Fibroblast of upper back skin (primary cell): ENCODE measurements at places on chromosomes 13 and 19.

DNA sequence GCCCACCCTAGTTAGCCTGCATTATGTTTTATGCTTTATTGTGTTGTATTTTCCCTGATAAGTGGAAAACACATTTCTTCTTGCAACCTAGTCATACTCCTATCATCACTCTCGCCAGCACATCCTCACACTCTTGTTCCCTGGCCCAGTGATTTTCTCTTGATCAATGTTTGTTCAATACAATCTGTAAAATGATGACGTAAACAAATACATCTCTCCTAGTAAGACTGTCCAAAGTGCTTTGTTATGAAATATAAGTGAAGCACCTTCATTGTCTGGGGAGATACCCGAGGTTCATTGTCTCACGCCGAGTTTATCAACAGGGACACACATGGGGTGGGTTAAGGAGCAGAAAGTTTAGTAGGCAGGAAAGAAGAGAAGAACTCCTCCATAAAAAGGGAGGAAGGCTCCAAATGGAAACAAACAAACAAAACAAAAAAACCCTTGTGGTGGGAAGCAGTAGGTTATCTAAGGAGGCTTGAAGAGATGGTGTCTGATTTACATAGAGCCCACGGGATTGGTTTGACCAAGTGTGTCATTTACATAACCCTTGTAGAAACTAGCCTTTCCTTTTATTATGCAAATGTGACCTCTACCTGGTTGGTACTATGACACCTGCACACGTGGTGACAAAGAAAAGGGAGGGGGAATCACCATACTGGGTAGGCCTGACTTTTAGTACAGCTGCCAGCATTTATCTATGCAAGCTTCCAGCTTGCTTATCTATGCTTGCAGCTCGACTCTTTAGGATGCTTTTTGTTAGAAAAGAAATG lies 1317.9 kb upstream of the SPRY2 start:
- DNase-seq = no peak

DNA sequence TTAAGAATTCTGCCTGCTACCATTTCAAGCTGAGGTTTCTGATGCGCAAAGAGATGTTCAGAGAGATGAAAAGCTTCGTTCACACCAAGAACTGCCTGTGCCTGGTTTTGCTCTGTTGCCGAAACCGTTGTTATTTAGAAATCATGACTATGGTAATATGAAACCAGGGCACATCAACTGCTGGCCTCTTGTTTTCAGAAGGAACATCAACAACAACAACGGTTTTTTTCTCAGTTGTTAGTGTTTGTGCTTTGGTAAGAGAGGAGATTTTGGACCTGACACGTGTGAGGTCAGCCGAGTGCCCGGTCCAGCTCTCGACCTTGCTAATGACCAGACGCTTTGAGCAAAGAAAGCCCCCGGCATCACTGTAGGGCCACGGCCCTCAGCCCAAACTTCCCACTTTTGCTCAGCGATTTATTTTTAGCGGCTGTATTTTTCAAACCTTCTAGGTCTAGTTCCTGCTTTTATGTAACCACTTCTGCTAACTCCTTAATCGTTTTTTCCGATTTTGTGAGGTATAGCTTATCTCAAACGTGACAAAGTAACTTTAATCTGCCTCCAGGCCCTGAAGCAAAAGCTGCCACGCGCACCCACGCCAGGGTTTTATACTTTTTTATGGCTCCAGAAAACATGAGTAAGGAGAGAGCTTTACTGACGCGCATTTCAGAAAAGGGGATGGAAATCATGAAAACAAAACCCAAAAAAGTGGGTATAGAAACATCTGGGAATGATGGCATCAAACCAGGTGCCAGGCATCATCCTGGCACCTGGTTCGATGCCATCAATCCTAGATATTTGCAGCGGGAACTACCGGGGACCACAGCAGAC lies 42.0 kb downstream of the KLF2 start:
- no peak for DNase-seq

DNA sequence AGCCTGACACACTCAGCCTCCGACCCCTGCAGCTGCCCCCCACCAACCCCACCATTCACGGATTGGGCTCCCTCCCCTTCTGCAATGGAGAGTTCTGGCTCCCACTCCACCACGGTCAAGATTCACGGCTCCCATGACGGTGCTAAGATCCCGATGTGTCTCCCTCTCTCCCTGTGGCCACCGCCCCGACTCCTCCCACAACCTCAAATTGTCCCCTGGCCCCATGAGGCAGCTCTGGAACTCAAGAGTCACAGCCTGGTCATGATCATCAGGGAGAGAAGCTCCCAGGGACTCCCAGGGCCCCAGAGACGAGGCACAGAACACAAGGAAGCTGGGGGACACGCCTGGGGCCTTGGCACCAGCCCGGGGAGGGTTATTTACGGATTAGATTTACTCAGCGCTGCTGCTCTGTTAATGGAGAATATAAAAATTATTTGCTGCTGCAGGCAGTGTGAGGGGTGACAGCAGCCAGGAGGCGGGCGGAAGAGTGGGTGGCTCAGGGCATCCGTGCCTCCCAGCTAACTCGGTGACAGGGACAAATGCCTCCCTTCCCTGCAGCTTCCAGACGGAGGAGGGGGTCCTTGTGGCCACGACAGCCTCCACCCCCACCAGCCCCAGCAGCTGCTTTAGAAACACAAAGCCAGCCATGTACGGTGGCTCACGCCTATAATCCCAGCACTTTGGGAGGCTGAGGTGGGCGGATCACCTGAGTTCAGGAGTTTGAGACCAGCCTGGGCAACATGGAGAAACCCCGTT lies 184.2 kb downstream of the PTPRS start:
- DNase-seq = no peak

DNA sequence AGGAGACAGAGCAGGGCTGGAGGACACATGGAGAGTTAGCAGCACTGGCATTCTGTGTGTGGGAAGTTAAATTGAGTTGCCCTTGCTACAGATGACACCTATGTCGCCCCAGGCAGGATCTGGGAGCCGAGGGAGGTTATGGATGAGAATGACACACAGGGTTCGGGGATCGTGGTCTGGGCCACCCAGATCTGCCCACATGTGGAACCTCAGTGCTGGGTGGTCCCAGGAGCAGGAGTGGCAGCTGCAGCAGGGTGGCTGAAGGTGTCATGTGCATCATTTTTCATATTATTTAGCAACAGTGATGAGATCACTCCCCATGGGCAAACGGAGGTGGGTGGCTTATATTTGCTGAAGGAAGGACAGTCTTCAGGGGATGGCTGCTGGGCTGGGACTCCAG lies 3.2 kb downstream of the IL17D start:
- no peak for DNase-seq

DNA sequence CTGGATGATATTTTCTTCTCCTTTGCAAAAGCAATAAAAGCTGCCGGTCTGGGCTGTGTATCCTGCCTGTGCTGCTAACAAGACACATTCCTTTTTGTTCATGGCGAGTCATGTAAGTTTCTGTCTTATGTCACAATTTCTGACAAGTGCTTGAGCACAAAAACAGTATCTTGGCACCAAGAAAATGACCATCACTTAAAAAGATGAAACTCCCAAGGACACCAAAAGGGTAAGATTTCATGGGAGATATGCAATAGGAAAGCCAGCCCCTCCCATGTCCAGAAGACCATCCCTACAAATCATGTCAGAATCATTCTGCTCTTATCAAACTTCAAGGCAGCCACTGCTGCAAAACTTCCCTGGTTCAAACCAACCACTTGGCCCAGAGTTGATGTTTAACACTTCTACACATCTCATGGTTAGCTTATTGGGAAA lies 375.4 kb upstream of the ZNF507 start:
- no peak for DNase-seq

- DNase-seq = no peak
Measured at GRCh38 chr19:13959141-13959961, 7.0 kb downstream of the DCAF15 start.

GRCh38 chr13:102038787-102039186 lies 363.1 kb downstream of the FGF14 start:
- no peak for DNase-seq

GRCh38 chr19:739998-740715 lies 10.8 kb upstream of the MISP start:
- DNase-seq = no peak

GRCh38 chr13:39692660-39693438 lies 37.4 kb downstream of the COG6 start:
- DNase-seq = peak; percentile 28

GRCh38 chr19:35083691-35084508 lies 31.7 kb upstream of the FXYD3 start:
- no peak for DNase-seq

- DNase-seq = no peak
Measured at GRCh38 chr13:30396434-30397075, 25.7 kb upstream of the UBE2L5 start.

GRCh38 chr19:16598848-16599247 lies 26.6 kb upstream of the SLC35E1 start:
- DNase-seq = no peak

GRCh38 chr13:40292536-40292935 lies 373.9 kb downstream of the FOXO1 start:
- DNase-seq = no peak

GRCh38 chr19:3556423-3556977 lies 886 bp downstream of the MFSD12 start:
- no peak for DNase-seq

GRCh38 chr13:23288995-23289394 lies 108.2 kb downstream of the SGCG start:
- no peak for DNase-seq

- DNase-seq = no peak
Measured at GRCh38 chr19:9324584-9324962, 594 bp downstream of the ZNF559 start.

DNA sequence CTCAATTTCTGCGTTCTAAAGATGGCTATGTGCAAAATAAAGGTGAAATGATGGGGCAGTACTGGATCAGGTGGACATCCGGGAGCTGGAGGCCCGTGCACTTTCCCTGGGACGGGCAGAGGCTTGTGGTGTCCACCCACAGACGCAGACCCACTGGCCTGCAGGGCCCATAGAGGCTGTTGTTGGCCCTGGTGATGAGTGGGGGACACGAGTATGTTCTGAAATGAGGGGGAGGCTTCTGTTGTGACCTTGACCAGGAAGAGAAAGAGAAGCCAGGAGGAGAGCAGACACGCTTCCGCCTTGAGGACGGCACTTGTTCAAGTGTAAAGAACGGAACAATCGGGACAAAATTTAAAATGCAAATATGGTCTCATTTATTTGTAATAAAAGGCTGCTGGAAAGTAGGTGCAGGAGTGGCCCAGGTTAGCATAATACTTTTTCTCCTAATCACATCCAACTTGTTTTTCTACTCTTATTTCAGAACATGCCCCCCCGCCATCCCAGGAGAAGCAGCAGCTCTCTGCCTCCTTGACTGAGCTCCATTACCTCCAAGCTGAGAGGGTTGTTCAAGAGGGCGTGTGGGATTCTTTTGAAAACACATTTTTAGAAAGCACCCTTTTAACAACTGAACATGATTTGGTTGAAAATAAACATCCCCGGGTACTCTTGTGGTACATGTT lies 27.1 kb downstream of the ATP11A start:
- no peak for DNase-seq

DNA sequence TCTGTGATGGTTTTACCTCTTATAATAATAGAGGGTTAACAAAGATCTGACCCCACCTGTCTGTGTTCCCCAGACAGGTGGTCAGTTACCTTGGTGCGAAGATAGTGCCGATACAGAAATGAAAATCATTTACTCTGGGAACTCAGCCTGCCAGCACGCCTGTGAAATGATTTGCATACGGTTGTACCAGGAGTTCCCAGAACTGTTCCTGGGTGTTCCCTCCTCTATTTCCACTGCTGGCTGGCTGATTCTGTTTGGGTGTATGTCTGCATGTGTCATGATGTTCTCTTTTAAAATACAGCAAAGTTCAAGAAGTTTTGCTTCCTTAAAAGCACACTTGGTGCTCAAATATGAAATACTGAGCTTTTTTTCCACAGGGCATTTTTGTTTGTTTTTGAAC lies 527.1 kb downstream of the FGF9 start:
- no peak for DNase-seq
